Stimulated activated CD8-positive, alpha-beta memory T cell treated with anti-CD3 and anti-CD28 coated beads, Interleukin-15, amount 100 ng/mL, for 4 hours (primary cell): ENCODE measurements at places on chromosomes 2 and 18.

DNA sequence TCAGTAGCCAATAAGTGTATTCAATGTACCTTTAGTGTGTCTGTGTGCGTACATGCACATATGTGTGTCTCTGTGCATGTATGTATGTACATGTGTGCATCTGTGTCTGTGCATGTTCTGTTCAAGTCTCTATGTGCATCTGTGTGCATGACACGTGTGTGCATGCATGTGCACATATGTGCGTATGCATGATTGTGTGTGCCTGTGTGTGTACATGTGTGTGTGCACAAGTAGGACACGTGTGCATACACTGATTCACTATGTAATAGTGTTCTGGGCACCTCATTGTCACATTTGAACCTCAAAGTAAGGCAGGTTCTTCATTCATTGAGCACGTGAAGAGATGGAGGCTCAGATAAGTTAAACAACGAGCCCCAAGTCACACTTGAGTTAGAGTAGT lies 142.6 kb upstream of the COPS8 start:
- no peak for DNase-seq

- DNase-seq, result no peak
These were observed 147.0 kb upstream of the PELI1 start for GRCh38 chr2:64291181-64291580.

GRCh38 chr2:46645681-46646162 lies 166.4 kb downstream of the TMEM247 start:
- no peak for DNase-seq

GRCh38 chr2:9010866-9011265 lies 7.4 kb upstream of the MBOAT2 start:
- no peak for DNase-seq

DNA sequence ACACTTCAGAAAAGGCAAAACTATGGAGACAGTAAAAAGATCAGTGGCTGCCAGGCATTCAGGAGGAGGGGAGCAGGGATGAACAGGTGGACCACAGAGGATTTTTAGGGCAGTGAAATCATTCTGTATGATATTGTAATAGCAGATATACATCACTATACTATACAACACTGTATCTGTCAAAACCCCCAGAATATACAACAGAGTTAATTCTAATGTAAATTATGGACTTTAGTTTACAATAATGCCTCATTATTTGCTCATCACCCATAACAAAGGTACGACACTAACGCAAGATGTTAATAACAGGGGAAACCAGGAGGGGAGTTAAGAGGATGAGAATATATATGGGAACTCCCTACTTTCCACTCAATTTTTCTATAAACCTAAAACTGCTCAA lies 28.8 kb downstream of the MAP3K2 start:
- no peak for DNase-seq

- DNase-seq, result no peak
These were observed 46.4 kb upstream of the ZNG1B start for GRCh38 chr2:113391073-113391472.
